ENCODE measurements at places on chromosomes 1 and 21.

DNA sequence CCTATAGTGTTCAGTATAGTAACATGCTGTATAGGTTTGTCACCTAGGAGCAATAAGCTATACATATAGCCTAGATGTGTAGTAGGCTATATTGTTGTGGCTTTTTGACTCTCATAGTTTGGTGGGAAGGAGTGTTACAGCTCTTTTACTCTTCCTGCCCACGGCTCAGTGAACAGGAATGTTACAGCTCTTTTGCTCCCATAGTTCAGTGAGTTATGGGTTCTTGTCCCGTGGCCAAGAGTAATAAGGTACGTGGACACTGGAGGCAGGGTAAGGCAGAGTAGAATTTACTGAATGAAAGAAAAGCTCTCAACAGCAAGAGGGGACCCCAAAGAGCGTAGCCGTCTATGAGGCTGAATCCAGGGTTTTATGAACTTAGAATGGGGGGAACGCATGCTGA lies 734.3 kb downstream of the ADGRL2 start:
- DNase-seq = no peak

- no peak for DNase-seq
These were observed 18.4 kb downstream of the DENND2D start for GRCh38 chr1:111182052-111182451.

DNA sequence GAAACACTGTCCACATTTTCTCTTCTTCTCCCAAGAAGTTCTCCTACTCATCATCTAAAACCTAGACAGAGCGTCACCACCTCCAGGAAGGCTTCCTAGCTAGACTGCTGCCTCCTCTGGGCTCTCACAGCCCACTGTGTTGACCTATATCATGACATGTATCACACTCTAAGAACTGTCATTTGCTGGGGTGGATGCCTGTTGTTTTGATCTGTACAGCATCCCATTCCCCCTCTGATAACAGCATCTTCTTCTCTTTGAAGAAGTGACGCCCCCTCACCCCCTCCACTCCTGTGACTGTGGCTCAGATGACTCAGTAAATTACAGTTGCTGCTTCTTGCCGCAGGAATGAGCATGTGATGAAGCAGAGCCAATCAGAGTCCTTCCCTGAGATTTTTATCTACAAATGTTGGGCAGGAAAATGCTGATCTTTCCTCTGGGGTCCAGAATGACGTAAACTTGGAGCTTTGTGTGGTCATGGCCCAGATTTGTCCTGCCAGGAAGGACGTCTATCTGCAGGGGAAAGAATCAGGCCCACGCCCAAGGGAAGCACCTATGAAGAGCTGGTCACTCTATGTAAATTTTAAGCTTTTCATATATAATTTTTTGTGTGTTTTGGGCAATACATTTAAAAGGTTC lies 28.0 kb upstream of the FOXO6 start:
- DNase-seq = peak; percentile 15

GRCh38 chr1:219071209-219071608 lies 102.5 kb upstream of the LYPLAL1 start:
- no peak for DNase-seq

- DNase-seq = no peak
These were observed 398.3 kb upstream of the POU3F1 start for GRCh38 chr1:38444770-38445442.

GRCh38 chr1:160171354-160171753 lies 19.0 kb upstream of the CASQ1 start:
- DNase-seq = no peak

GRCh38 chr1:165169028-165169427 lies 187.5 kb downstream of the LMX1A start:
- no peak for DNase-seq

- no peak for DNase-seq
These were observed 32.3 kb downstream of the CCDC185 start for GRCh38 chr1:223425550-223425949.

- no peak for DNase-seq
These were observed 67.2 kb downstream of the ATP5PO start for GRCh38 chr21:33848249-33848953.

DNA sequence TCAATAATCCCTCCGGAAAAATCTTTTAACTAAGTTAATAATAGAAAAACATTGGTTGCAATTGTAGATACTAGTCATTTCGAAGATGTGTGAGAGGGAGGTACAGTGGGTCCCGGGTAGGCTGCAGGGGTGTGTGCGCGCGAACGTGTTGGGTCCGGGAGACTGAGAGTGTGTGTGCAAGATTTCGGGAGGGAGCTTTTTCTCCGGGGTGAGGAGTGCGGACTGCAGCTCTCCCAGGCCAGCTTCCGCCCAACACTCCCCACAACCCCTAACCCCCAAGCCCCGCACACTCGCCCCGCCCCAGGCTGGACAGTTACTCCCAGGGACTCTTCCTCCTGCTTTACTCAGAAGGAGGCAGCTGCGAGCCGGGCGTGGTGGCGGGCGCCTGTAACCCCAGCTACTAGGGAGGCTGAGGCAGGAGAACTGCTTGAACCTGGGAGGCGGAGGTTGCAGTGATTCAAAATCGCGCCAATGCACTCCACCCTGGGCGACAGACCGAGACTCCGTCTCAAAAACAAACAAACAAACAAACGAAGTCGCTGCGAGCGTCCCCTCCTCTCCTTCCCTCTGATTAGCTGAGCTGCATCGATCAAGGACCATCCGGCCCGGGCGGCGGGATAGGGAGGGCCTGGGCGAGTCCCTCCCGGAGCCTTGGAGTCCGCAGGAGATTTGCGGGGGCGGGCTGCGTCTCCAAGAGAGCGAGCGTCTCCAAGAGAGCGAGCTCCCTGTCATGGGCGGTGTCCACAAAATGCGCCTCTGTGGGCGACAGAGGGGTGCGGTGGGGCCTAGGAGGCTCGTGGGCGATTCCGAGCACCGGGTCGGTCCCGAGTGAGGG lies 28.3 kb upstream of the PPM1J start:
- peak; percentile 18 for DNase-seq

DNA sequence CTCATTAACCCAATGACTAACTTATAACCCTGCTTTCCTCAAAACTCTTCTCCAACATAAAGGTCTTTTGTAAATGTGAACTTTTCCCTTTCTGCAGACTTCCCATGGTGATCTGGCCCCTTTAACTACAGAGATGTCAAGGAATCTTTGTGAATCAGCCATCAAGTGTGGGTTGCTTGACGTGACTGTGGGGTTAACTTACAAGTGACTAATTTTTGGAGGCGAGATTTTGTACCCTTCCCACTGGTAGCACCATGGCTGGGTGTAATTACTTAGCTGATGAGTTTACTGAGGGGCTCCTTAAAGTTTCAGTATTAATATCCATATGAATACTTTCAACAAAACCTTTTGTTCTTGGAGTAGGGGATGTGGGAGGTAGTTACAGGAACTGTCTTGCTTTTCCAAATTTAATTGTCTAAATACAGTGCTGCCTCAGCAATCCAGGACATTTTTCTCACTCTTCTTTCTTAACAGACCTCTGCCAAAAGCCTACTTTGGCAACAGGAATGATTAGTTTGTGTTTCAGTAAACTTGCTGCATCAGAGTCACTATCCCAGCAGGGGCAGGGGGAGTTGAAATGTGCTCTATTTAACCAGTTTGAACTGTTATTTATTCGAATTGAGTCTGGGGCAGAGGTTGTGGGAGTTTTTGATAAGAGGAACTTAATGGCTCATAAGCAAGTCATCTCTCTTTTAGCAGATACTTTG lies 217.3 kb upstream of the FGGY start:
- DNase-seq = no peak

GRCh38 chr1:20233394-20233793 lies 47.1 kb upstream of the PLA2G2C start:
- no peak for DNase-seq

DNA sequence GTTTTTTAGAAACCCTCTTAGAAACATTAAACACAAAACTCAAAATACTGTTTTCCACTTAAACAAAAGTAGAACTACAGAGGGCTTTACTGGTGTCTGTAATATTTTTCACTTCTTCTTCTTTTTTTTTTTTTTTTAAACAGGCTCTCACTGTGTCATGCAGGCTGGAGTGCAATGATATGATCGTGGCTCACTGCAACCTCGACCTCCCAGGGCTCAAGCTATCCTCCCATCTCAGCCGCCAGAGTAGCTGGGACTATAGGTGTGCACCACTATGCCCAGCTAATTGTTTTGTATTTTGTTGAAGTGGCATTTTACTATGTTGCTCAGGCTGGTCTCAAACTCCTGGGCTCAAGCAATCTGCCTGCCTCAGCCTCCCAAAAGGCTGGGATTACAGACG lies 194.8 kb downstream of the DAB1 start:
- no peak for DNase-seq

- DNase-seq = no peak
These were observed 14.8 kb upstream of the S100A7 start for GRCh38 chr1:153475282-153475681.

- DNase-seq = no peak
These were observed 147.8 kb upstream of the CD34 start for GRCh38 chr1:208058756-208059155.

GRCh38 chr1:41432481-41433280 lies 51.8 kb downstream of the EDN2 start:
- peak; percentile 86 for DNase-seq

- no peak for DNase-seq
These were observed 3.4 kb upstream of the PCSK9 start for GRCh38 chr1:55035904-55036303.

DNA sequence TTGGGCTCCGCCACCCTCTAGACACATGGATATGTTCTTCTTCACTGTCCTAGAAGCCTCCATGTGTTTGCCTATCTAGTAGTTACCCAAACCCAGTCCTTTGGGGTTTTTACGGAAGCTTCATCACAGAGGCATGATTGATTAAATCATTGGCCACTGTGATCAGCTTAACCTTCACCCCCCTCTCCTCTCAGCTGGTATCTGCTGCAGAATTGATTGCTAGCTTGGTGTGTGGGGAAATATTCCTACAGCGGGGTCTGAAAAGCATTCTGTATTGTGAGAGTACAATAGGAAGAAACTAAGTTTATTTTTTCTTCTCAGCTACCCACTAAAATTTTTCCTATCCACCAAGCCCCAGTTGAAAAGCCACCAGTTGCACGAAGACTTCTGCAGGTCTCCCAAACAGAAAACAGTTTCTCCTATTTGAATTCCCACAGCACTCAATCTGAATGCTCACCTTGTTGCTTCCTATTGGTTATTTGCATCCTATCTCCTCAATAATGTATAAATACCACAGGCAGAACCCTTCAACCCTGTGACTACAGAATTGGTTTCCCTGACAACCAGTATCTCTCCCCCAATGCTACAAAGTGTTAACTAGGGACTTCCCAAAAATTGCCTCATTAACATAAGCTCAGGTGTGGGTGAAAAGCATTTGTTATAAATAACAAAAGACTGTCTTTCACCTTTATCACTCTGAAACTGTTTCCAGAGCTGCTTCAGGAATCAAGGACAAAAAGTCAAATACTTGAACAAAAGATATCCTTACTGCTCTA lies 9.3 kb upstream of the VANGL1 start:
- DNase-seq = no peak

- DNase-seq = no peak
These were observed 38.8 kb upstream of the OR2B11 start for GRCh38 chr1:247496581-247497285.

- DNase-seq = no peak
These were observed 7.1 kb upstream of the KIF14 start for GRCh38 chr1:200627575-200628222.

DNA sequence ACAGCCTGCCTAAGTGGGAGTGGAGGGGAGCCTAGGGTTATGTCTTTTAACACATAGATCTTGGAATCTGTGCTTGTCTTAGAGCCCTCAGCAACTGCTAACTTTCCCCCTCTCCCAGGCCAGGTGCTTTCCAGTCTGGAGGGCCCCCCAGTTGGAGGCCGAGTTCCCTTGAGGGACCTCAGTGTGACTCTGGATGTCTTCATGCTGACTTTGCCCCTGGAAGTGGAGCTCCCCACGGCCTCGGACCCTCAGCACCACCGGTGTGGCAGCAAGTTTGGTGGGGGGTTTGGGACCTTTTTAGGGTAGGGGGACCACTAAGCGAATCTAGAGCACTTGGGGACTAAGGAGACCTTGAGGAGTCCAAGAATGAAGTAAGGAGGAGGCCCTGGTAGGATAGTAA lies 22.9 kb downstream of the HYI start:
- DNase-seq = no peak

DNA sequence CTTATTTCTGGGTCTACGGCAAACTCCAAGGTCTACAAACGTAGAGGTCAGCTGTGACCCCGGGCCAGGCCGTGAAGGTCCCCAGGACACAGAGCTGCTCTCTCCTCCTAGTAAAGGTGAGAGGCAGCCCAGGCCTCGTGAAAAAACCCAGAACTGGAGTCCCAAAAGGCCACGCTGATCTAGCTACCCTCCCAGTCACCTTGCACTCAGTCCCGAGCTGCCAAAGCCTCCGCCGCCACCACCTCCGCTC lies 125 bp downstream of the ATP5PF start:
- DNase-seq = no peak

DNA sequence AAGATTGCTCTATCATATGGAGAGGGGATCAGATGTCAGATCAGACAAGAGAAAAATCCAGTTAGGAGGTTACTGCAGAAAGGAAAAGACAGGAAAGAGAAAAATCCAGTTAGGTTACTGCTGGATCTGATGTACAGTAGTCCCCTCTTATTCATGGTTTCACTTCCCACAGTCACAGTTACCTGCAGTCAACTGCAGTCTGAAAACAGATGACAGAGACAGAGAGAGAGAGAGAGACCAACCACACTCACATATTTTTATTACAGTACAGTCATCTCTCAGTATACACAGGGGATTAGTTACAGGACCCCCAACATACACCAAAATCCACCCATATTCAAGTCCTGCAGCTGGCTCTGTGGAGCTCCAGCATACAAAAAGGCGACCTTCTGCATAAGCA lies 29.3 kb downstream of the NUP133 start:
- no peak for DNase-seq

GRCh38 chr1:61238359-61238665 lies 156.0 kb downstream of the NFIA start:
- DNase-seq = no peak

DNA sequence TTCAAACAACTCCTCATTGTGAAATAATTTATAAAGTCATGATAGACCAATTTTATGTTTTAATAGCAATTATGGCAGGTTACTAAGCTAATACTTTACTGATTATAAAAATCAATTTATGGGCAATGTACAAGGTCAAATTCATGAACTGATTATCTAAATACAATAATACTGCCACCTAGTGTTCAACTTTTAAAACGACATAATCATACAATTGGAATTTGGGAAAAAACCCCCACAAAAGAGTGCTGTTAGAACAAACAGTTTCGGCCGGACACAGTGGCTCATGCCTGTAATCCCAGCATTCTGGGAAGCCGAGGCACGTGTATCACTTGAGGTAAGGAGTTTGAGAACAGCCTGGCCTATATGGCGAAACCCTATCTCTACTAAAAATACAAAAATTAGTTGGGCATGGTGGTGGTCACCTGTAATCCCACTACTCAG lies 14.0 kb downstream of the GTF2B start:
- no peak for DNase-seq

- no peak for DNase-seq
These were observed 1.6 kb downstream of the UROD start for GRCh38 chr1:45013551-45014209.

- DNase-seq = no peak
These were observed 139.1 kb downstream of the FMN2 start for GRCh38 chr1:240230816-240231215.

- DNase-seq = no peak
These were observed 35.9 kb upstream of the CTTNBP2NL start for GRCh38 chr1:112359961-112360767.
